ENCODE measurements at places on chromosomes 7 and 10. TPM values are rescaled to one million over a fixed set of nuclear protein-coding genes. Genes with fewer than 3 reads are reported as not detected.

GRCh38 chr10:114293075-114293474 lies 54.0 kb downstream of the VWA2 start:
- H3K4me3 ChIP-seq, result no peak overlapping the region
- peaks cover 38% of the 10 kb centered on the region for H3K36me3 ChIP-seq
- H3K27me3 ChIP-seq, result no peaks in the 10 kb centered on the region
- no peaks in the 10 kb centered on the region for H3K4me1 ChIP-seq
- DNase-seq, result no peak

Gene CASTOR2
- total RNA-seq, result 44.5 TPM

GRCh38 chr10:99682032-99682431 lies 22.7 kb downstream of the ENTPD7 start:
- no peak overlapping the region for H3K4me3 ChIP-seq
- DNase-seq, result no peak
- H3K27me3 ChIP-seq, result no peaks in the 10 kb centered on the region
- no peak overlapping the region for H3K27ac ChIP-seq

GRCh38 chr7:145082366-145083161 lies 246.7 kb upstream of the TPK1 start:
- no peak overlapping the region for H3K27ac ChIP-seq
- H3K36me3 ChIP-seq, result no peaks in the 10 kb centered on the region
- no peak for DNase-seq
- peaks cover 16% of the 10 kb centered on the region for H3K4me1 ChIP-seq
- peaks cover 5% of the 10 kb centered on the region for H3K27me3 ChIP-seq

GRCh38 chr7:583410-584121 lies 63.9 kb upstream of the PDGFA start:
- peak overlapping the region; percentile 20 for H3K27ac ChIP-seq
- no peak for DNase-seq
- H3K4me3 ChIP-seq, result no peak overlapping the region
- H3K27me3 ChIP-seq, result no peaks in the 10 kb centered on the region

GRCh38 chr10:79468015-79468560 lies 22.7 kb upstream of the ZCCHC24 start:
- H3K36me3 ChIP-seq, result no peaks in the 10 kb centered on the region
- DNase-seq, result no peak
- H3K27ac ChIP-seq, result no peak overlapping the region

Gene RNF148
- total RNA-seq, result 0.18 TPM

- no peaks in the 10 kb centered on the region for H3K36me3 ChIP-seq
- peak overlapping the region; percentile 97 for H3K4me3 ChIP-seq
- peaks cover 51% of the 10 kb centered on the region for H3K4me1 ChIP-seq
- DNase-seq, result no peak
Measured at GRCh38 chr7:114085313-114085591, 166.4 kb upstream of the PPP1R3A start.

GRCh38 chr10:93614101-93614825 lies 1.9 kb downstream of the PDE6C start:
- no peak for DNase-seq
- H3K4me3 ChIP-seq, result no peak overlapping the region
- H3K36me3 ChIP-seq, result no peaks in the 10 kb centered on the region
- no peak overlapping the region for H3K27ac ChIP-seq

Gene CRYGN
- 9.4 TPM for total RNA-seq

GRCh38 chr7:33807779-33808482 lies 97.4 kb upstream of the BMPER start:
- no peak for DNase-seq
- H3K4me1 ChIP-seq, result peaks cover 45% of the 10 kb centered on the region
- no peak overlapping the region for H3K4me3 ChIP-seq
- H3K36me3 ChIP-seq, result no peaks in the 10 kb centered on the region
- H3K27me3 ChIP-seq, result no peaks in the 10 kb centered on the region
- H3K27ac ChIP-seq, result no peak overlapping the region

Gene TWIST1
- 120 TPM for total RNA-seq

DNA sequence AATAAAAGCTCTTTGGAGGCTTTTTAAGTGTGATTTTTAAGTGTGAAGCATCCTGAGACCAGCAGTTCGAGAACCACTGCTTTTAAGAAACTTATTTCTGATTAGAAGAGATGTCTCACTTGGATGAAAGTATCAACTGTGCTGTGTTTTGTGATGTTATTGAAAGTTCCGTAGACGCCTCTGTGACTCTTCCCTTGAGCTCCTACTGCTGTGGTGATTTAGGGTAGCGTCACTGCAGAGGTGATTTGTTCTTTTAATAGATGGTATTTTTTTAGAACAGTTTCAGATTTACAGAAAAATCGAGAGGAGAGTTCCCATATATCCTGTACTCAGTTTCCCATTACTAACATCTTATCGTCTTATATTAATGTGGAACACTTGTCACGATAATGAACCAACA lies 29.5 kb downstream of the FBH1 start:
- H3K27ac ChIP-seq, result no peak overlapping the region
- H3K36me3 ChIP-seq, result peaks cover 56% of the 10 kb centered on the region
- H3K4me3 ChIP-seq, result no peak overlapping the region
- no peak for DNase-seq
- no peaks in the 10 kb centered on the region for H3K27me3 ChIP-seq

DNA sequence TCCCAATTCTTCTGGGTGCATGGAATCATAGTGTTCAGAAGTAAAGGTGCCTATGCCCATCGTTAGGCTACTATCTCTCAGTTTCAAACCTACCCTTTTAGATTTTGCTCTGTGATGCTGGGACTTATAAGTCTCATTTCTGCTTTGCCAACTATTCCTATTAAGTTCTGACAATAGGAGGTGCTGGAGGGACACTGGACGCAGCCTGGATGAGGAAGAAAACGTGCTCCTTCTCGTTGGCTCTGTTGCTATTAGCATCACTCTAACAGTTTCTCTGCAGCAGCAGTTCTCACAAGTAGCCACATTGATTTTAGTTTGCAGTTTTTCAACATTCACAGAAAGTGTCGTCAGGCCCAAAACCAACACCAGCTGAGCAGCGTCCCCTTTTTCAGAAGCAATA lies 72.4 kb downstream of the ABCC2 start:
- DNase-seq, result no peak
- H3K36me3 ChIP-seq, result no peaks in the 10 kb centered on the region
- H3K27ac ChIP-seq, result no peak overlapping the region
- H3K4me1 ChIP-seq, result no peaks in the 10 kb centered on the region

DNA sequence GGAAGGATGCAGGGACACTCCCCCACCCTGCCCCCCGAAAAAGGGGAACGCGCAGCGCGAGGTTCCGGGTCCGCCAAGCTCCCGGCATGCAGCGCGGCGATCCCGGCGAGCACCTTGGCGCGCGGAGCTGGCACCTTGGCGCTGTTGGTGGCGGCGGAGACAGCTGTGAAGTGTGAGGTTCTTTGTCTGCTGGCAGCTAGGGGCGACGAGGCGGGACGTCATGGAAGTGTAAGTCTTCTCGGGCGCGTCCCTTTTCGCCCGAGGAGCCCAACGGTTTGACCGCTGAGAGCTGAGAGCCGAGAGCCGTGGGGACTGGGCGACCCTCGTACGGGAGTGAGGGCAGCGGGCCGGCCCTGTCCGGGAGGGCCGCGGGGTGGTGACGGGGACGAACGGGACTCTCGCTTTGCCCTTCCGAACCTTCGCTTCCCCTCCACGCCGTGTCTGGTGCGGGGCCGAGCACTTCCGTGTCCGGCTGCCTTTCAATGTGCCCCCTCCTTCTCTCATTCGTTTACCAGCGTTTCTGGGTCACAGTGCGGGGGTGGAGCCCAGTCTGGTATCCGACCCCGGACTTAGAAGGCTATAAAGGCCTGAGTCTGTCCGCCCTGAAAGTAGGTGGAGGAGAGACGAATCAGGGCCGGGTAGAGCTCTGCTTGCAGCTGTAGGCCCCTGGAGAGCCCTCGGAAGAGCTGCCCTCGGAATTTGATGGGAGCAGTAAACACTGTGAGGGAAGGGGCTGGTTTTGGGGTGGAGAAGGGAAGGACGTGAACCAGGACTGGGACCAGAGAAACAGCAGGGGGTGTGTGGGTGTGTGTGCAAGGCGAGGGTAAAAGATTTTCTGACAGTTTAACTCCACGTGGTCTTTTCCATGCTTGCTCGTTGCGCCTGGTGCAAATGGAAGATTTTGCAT lies at the start of gene CRCP:
Gene CRCP (plus strand): TSS at position 105 of the 907 bp plus-strand sequence. CDS start 116 bp downstream, at position 221.
- H3K36me3 ChIP-seq, result no peaks in the 10 kb centered on the region
- H3K27ac ChIP-seq, result peak within 1 kb of the TSS; percentile 94
- peak within 1 kb of the TSS; percentile 87 for H3K4me3 ChIP-seq
- peaks cover 23% of the 10 kb centered on the region for H3K4me1 ChIP-seq
- peak; percentile 59 for DNase-seq
- H3K27me3 ChIP-seq, result no peaks in the 10 kb centered on the region

GRCh38 chr10:106956216-106956915 lies 208.1 kb downstream of the SORCS1 start:
- peaks cover 5% of the 10 kb centered on the region for H3K27me3 ChIP-seq
- peaks cover 11% of the 10 kb centered on the region for H3K4me1 ChIP-seq
- H3K4me3 ChIP-seq, result no peak overlapping the region
- no peak for DNase-seq
- no peak overlapping the region for H3K27ac ChIP-seq

Gene CPEB3
- 2.6 TPM for total RNA-seq
